T-helper 17 cell (primary cell): ENCODE measurements at places on chromosomes 2 and 18.

DNA sequence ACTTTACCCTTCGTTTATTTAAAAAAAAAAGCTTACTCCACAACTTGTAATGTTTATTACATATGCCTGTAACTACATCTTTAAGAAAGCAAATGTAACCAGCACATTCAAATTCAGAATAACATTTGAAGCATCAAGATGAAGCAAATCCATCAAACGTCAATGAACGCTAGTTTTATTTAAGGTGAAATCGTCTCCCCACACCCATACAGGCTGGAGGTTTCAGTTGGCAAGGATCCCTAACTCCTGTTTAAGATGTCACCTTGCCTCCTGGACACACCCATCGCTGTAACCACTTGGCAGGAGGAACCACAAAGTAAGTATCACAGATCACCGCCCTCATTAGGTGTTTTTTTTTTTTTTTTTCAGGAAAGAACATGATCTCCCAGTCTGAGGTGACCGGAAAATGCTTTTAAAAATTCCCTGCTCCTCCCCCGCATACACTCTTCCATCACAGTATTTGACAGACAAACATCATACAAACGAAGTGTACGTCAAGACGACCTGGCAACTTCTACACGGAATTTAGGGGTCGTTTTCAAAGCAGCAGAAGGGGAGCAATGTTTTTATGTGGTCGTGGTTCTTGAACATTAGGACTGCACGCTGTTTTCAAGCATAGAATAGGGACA, 19.7 kb upstream of the STPG4 start:
- DNase-seq, result no peak

DNA sequence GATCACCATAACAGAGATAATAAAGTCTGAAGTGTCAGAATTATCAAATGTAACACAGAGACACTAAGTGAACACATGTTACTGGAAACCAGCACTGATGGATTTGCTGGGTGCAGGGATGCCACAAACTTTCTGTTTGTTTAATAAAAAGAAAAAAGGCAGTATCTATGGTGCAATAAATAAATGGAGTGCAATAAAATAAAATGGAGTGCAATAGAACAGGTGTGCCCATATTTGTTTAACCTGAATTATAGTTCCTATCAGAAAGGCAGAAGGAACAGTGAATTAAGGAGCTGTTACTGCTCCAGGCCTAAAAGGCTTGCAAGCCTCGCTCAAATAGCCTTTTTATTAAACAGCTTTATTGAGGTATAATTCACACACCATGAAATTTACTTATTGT, 81.0 kb upstream of the KIDINS220 start:
- DNase-seq, result no peak

- no peak for DNase-seq
Observed at GRCh38 chr2:156471762-156472161, 35.6 kb downstream of the GPD2 start.

GRCh38 chr2:158809816-158810215, 14.7 kb downstream of the DAPL1 start:
- DNase-seq, result no peak

- DNase-seq, result no peak
Observed at GRCh38 chr18:75378376-75379315, 48.9 kb downstream of the SMIM21 start.

GRCh38 chr18:46301081-46301480, 196.9 kb downstream of the HAUS1 start:
- DNase-seq, result no peak

DNA sequence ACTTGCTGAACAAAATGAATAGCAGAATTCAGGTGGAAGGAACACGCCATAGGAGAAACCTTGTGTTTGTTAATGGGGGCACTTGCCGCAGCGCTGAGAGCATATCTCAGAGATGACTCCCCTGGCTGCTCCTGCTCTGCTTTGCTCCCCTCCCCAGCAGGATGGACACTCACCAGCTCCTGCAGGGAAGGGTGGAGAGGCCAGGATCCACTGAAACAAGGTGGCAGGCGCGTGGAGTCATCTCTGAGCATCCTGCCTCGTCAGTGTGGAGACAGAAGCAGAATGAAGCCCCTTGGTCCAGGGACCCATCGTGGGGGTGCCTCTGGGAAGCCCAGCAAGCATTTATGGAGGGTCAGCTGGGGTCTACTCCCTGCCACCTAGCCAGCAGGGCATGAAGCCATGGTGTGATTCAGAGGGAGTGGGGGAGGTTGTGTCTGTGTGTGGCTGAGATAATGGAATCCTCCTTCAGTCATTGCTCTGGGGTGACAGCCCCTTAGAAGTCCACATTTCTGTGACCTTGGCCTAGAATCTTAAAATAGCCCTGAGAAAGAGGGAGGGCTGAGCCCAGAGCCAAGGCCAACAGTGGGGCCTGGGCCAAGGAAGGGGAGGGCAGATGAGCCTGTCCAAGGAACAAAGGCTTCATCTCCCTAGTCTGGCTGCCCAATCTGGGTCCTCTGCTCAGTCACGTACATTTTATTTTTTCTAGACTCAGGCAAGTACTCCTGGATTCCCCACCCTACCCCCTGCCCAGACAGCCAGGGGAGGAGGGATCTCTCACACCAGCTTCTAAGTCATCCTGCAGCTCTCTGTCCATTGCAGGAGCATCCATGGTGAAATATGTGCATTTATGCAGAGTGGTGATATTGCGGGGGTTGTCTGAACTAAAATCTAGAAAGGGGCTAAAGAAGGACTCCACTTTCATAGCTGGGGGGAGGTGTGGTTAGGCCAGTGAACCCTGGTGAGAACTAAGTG, 215.4 kb downstream of the ZBTB7C start:
- no peak for DNase-seq
